GM18507 (cell line): ENCODE measurements at places on chromosomes 5 and 9.

DNA sequence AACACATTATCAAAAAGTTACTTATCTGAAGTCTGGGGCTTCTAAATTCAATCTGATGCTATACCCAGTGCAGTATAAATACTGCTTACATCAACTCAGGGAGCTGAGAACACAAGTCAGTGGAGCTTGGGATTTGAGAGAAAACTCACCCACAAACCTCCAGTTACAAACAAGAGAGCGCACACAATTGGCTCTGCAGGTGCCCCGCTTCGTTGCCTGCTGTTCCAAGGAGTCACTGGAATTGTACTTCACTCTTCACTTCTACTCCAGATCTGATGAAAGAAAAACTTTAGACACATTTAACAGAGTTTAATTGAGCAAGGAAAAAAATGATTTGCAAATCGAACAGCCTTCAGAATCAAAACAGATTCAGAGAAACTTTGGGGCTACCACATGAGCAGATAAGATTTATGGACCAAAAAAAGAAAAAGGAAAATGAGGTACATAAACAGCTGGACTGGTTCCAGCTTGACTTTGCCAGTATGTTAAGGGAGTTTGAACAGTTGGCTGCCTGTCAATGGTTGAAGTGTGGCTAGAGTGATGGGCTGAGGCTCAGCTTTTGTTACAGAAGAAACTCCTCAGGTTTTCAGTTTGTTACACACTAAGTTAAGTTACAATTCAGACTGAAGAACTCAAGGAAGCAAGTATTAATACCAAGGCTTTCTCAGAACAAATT lies 156.6 kb downstream of the AOPEP start:
- DNase-seq = no peak

DNA sequence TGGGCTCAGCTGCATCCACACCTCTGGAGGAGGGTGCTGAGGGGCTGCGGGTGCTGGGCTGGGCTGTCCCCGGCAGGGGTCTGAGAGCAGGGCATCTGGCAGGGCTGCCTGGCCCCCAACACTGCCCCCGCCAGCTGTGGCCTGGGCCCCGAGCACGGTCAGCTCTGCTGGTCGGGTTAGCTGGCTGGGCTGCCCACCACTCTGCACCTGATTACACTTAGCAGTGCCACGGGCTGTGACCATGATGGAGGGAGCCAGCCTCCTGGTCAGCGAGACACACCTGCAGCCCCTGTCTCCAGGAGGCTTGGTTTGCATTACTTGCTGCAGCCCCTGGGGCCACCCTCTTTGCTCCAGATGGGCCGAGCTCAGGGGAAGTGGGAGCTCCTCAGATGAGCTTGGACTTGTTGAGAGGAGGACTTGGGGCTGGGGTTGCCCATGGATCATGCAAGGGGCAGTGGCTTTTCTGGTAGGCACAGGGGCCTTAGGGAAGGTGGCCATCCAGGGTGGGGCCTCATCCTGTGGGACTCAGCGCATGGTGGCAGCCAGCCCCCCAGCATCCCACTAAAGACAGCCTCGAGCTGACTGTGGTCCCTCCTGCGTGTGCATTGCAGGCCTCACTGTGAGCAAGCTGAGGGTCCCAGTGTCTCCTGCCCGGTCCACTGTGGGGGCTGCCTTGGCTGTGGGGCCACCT lies 132.0 kb upstream of the FAM120A start:
- DNase-seq = no peak

- DNase-seq = no peak
These were observed 13.0 kb upstream of the LCN15 start for GRCh38 chr9:136777359-136777758.

DNA sequence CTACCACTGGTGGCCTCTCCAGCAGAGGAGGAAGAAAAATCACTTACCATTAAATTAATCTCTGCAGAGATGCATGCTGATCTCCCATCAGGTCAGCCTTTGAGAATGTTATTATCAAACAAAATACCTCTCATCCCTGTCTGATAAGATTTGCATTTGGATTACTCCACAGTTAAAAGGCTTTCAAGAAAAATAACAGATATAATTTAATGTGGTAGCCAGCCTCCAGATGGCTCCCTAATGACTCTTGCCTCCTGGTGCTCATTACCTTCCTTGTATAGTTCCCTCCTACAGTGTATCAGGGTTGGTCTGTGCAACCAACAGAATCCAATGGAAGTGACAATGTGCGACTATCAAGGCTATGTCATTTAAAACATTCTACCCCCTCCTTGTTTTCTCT lies 63.6 kb upstream of the TNPO1 start:
- no peak for DNase-seq

- no peak for DNase-seq
These were observed 810.8 kb downstream of the TLE1 start for GRCh38 chr9:80878556-80878955.

- DNase-seq = no peak
These were observed 95.0 kb upstream of the NR5A1 start for GRCh38 chr9:124602204-124602603.

DNA sequence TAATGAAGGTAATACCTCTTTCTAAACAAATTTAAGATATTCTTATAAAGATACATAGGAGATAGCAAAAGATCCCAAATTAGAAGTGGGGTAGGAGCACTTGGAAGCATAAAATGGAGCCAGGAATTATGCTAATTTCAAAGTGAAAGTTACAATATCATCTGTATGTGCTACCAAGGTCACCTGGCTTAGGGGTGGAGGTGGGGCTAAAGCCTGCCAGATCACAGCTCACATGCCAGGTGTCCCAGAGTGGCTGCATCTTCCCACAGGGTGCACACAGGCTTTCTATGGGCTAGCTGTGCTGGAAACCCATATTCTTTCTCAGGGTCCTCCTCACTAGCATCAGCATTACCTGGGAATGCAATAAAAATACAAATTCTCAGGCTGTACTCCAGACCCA lies 118.2 kb upstream of the TXNDC8 start:
- DNase-seq = no peak

- no peak for DNase-seq
These were observed 67.7 kb downstream of the PRDM6 start for GRCh38 chr5:123156577-123157296.

DNA sequence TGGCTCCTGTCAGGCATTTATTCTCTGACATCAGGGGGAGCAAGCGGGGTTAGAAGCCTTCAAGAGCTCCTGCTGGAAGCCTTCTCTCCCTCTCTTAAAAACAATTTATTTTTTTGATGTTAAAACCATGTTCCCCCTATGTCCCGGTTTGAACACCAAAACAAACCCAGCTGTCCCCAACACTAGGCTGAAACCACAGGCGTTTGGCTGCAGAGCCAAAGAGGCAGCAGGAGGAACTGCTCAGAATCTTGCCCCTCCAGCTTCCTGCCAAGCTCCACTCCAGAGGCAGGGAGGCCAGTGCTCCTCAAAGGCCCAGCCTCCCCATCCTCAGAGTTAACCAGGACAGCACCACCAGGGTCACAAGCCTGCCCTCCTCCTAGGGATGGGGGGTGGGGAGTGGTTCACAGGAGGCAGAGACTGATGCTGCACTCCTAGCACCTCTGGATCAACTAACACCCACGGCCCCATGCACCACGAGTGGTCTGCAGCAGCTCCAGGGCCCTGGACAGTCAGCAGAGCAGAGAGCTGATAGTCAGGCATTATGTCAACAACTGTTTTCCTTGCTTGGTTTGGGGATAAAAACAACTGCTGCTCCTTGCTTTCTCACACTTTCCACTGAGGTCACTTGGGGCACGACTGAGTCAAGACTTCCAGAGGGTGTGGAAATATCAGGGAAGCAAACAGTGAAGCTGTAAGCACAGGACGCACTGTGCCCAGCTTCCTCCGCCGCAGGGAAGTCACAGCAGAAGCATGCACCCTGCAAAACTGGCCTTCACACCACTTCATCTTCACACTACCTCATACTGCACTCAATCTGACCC lies 96.5 kb upstream of the ADRA1B start:
- DNase-seq = no peak

DNA sequence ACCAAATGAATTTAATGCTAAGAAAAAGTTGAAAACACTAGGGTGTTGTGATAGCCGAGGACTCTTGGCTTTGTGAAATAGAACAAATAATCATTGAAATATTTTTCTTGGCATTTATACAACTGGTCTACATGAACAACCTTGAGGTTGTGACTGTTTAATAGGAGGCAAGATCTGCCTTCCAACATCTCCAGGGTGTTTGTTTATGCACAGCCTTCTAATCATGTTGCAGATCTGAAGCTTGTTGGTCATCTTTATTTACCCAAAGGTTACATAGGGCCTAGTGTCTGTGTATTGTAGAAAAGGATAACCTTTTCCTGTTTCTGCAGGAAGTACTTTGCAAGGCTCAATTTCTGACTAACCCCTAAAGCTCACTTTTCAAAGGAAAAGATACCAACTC lies 65.2 kb upstream of the RANBP3L start:
- DNase-seq = no peak

DNA sequence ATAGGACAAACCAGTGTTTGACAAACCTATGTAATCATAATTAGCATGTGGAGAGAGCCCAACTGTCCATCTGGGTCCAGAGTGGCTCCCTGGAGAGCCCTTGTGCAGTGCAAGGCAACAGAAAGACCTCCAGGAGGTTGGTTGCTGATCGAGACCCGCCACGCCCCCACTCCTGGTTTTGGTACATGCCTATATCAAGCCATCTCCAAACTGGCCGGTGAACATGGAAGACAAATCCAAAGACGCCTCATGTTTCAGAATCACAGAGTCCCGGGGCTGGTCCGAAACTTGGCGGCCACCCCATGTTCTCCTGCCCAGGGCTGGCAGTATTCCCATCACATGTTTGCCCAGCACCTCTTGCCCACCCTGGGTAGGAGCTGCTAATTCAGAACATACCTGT lies 140.2 kb downstream of the PAX5 start:
- no peak for DNase-seq

- DNase-seq = no peak
These were observed 50.9 kb downstream of the NFX1 start for GRCh38 chr9:33341182-33341581.
